ENCODE measurements at places on chromosomes 13 and 19.

GRCh38 chr13:52414963-52415362, 9.0 kb upstream of the THSD1 start:
- no peak for DNase-seq

GRCh38 chr19:44807162-44807561, 1.7 kb upstream of the BCAM start:
- no peak for DNase-seq

DNA sequence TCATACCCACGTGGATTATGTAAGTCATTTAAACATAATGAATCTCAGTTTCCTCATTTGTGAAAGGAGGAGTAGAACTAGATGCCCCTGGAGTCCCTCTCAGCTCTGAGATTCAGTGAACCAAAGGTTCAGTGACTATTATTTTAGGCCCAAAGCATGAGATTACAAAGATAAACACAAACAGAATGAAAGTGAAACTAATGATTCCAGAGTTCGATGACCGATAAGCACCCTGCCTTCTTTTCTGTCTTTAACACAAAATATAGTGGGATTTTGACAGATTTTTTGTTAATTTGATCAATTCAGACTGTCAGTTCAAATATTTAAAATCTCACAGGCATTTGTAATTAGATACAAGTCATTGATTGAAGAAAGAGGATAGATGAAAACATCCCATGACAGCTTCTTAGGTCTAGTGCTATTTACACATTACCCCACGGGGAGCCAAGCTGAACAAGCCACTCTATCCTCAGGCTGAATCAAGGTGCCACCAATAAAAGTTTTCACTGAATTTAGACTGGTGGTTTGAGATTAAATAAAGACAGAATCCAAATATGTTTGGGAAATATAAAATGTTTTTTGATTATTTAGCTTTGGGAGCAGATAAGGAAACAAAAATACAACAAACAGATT, 64.6 kb upstream of the RAP2A start:
- no peak for DNase-seq

DNA sequence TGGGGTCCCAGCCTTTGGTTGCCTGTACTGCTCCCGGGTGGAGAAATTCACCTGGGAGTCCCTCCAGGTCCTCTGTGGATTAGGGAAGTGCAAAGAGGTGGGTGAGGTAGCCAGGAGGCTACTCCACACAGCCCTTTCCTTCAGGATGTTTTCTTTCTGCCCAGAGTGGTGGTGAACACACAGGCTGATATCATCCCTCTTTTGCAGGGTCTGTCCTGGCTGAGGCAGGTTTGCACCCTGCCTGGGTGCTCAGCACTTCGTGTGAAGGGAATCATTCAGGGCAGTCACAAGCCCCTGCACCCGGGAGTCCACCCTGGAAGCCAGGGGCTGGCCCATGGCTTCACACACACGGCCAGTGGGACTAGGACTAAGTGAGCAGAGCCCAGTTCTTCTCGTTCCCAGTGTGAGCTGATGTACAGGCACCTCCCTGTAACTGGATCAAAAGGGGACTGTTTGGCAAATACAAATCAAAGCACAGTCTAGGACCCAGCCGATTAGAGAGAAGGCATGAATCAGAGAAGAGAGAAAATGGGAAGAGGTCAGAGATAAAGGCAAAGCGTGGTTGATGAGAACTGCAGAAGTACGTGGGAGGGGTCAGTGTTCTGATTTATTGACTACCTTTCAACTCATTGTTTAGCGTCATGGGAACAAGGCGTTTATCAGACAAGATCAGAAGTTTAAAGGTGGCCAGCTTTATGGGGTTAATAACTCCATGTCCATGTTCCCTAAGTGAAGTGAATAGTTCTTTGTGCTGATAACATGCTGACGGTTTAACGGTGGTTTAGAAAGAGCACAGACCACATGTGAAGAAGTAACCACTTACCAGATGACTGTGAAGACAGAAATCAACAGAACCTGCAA, 30.4 kb upstream of the SPATA13 start:
- no peak for DNase-seq

DNA sequence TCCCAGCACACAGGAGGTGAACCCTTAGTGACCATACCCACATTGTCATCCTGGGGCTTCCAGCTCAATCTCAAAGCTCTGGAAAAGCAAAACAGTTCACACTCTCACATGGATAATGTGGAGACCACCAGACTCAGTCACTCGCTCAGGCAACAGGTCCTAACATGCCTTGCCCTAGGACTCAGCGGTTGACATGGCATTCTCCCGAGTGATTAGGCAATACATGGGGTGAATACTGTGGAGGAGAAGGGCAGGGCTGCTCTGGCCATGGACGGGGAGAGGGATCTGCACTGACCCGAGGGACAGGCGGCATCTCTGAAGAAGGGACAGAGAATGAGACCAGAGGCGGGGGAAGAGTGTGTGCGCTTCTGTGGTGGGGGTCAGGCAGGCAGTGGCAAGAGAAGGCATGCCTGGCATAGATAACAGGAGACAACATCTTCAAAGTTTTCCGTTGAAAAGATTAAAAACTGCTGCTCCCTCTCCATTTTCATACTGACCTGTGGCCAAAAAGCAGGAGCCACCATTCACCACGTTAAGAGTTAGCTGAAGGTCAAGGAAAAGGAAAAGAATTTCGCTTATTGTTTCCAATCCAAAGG, 44.5 kb upstream of the EPHX3 start:
- no peak for DNase-seq

GRCh38 chr19:18648973-18649315, 12.1 kb downstream of the KLHL26 start:
- no peak for DNase-seq

DNA sequence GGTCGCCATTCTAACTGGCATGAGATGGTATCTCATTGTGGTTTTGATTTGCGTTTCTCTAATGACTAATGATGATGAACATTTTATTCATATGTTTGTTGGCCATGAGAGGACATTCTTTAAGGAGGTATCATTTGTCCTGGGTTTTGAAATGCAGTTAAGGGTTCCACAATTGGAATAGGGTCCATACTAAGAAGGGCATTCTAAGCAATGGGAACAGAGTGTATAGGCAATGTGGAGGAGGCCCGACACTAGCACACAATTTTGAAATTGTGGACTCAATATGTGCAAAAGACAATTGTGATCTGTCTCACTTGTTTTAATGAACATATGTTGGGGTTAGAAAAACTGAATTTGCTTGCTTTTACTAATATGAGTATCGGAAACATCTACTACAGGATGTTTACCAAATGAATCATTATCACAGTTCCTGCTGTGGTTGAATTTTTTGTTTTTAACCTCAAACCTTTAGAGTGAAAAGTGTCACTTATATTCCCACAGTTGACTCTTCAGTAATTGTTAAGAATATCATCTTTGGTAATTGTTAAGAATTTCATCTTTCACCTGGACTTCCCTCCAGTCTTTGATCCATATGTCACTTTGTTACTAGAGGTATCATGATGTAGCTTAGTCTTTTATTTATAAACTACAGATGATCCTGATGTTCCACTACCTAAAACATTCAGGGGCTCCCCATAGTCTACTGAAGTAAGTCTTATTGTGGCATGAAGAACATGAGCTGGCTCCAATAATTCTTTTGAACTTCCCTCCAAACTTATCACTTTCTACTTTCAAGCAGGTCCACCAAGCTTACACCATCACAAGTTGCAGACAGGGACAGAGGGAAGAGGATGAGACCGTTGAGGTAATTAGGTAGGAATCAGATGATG, 109.7 kb upstream of the KLF12 start:
- DNase-seq = no peak

- no peak for DNase-seq
Observed at GRCh38 chr13:56988543-56988942, 152.2 kb upstream of the PRR20A start.

DNA sequence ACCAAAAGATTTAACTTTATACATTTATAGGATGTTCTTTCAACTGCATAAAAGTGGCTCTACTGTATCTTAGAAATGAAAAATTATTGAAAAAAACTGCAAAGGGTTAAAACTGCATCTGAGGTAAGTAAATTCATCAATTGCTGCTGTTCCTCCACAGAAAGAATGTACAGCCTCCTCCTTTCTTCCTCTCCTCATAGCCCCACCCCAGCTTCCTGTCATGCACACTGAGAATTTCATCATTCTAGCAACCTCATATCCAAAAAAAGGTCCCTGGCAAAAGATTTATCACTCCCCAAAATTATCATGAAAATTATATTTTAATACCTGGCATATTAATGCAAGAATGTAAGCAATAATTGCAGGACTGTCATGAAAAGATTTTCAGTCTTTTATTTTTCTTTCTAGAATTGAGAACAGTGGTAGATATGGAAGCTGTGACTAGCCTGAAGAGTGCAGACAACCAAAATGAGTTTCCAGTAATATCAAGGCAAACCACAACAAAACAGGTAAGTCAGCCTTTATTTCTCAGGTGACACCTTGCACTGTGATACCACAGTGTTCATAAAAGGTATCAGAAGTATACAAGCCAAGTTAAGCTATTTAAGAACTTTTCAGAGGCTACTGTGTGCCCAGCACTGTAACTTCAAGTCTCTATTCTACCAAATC, 110.8 kb downstream of the SUCLA2 start:
- DNase-seq = no peak

- DNase-seq = no peak
Observed at GRCh38 chr13:28001049-28001448, 12.6 kb upstream of the URAD start.

- DNase-seq = peak; percentile 93
Observed at GRCh38 chr19:18020212-18021085, 12.5 kb downstream of the ARRDC2 start.

DNA sequence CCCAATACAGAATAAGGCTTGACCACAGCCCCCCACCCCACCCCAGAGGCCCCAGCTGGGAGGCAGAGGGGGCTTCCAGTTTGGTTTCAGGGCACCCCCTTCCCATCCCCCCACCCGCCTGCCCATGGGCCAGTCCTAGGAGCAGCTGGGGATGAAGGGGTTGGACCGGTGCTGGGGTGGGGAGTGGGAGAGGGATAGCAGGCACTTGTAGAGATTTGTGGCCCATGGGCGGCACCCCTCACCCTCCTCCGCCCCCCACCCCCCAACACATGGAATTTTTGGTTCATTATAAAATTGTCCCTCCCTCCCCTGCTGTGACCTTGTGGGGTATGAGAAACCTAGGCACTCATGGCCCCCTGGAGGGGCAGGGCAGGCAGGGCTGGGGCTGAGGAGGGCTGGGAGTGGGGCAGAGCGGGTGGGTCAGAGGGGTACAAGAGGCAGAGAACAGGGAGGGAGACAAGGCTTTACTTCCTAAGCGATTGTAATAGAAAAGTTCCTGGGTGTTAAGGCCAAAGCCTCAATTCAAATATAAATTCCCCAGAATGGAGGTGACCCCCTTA, 5.3 kb upstream of the GSK3A start:
- DNase-seq = no peak

GRCh38 chr19:58575183-58576041, 2.3 kb upstream of the MZF1 start:
- DNase-seq = peak; percentile 93

GRCh38 chr19:23286477-23286876, 36.3 kb upstream of the ZNF724 start:
- no peak for DNase-seq

GRCh38 chr13:24742294-24742693, 21.7 kb upstream of the RNF17 start:
- no peak for DNase-seq

- no peak for DNase-seq
Observed at GRCh38 chr19:3374369-3375112, 8.2 kb downstream of the NFIC start.

DNA sequence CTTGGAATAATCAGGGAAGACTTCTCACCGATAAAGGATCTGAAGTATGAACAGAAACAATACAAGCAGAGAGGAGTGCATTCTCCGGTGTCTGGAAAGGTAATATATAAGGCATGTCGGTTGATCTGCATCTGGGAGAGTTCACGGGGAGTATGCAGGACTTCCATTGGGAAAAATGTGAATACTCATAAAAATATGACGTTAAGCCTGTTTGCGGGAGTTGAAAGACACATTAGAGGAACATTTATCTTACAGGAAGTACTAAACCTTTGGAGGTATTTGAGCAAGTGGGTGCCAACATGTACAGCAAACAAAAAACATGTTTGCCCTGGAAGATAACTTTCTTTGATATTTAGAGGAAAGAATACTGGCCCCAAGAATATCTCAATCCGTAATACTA, 286.8 kb downstream of the SLITRK6 start:
- no peak for DNase-seq

- no peak for DNase-seq
Observed at GRCh38 chr13:99970651-99971575, 654 bp downstream of the ZIC5 start.

GRCh38 chr13:29175250-29175873, 355.2 kb downstream of the MTUS2 start:
- DNase-seq = no peak

DNA sequence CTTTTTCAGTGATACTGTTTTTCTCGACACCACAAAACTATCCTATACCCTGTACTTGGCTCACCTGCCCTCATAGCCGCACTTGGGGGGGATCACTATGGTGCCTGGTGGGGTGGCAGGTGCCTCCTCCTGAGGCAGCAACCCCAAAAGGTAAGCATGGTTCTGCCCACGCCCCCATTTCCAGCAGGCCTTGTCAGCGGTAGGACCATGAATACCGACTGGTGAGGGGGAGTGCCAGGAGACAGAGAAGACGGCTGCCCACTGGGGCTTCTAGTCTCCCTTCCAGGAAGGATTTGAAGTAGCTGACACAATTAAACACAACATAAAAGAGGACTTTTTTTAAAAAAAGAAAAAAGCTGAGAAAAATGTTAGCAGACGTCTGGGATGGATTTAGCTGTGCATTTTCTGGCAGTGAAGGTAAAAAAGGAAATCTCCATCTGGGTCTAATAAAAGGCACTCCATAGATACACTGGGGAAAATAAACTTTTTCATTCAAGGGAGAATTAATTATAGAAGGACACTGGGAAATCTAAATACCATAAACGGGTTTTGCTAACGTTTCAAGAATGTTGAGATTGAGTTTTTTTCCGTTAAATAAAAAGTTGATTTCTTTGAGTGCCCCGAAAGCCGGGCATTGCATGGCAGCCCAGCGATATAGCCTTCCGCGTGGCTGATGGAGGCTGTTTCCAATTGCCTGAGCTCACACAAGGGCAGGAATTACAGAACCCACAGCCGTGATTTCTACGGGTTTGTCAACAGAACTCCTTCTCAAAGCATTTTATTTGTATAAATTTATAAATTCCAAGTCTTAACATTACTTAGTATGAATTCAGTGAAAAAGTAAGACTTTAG, 45.1 kb downstream of the ATP11A start:
- DNase-seq = no peak

GRCh38 chr13:52878831-52879230, 30.4 kb upstream of the PCDH8 start:
- no peak for DNase-seq

DNA sequence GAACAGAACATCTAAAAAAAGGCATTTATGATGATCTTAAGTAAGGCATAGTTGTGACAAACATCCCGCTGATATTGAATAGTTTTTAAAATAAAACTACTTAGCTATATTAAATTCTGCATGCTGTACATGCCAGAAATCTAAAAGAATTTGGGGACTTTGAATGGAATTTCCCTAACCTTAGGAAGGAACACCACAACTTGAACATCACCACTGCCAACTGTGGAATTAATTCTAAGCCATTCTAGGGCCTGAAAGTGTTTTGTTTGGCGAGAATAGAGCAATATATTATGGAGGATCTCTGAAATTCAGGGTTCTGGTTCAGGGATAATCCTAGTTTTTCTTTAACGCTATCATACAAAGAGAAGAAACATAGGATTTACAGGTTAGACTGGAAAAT, 17.8 kb upstream of the LATS2 start:
- DNase-seq = no peak
